ENCODE measurements at places on chromosomes 1 and 21.
A peak's percentile ranks its signal among the peaks of the same experiment; 100 is the strongest.

GRCh38 chr1:80506216-80506615 is 1294.5 kb upstream of the ADGRL2 start:
- H3K27ac ChIP-seq: no peak overlapping the region
- no peak overlapping the region for H3K4me3 ChIP-seq
- H3K36me3 ChIP-seq: no peaks in the 10 kb centered on the region
- DNase-seq: no peak

DNA sequence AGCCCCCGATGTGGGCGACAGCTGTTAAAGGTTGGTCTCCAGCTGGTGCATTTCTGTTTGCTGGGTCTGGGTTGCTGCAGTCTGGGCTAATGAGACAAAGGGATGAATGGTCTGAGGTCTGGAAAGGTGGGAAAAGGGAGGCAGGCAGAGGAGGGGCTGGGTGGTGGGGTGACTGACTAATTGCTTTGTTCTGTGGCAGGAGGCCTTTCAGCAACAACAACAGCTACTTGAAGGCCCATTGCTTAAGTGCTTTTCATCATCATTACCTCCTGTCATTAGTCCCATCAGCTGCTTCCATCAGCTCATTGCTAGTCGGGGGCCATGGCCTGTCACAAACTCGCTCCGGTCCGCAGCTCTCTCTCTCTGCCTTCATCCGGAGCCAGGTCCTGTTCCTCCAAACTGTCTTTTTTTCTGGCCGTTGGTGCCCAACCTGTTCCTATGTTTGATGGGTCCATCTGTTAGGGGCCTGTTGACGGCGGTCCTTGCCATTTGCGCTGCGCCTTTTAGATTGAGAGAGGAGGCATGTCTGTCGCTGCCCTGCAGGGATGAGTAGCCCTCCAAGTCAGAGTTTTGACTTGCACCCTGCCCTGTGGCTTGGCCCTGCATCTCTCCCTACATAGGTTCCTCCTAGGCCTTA is 105.6 kb upstream of the PLXNA2 start:
- no peak overlapping the region for H3K27ac ChIP-seq
- no peaks in the 10 kb centered on the region for H3K4me1 ChIP-seq
- no peaks in the 10 kb centered on the region for H3K36me3 ChIP-seq
- DNase-seq: no peak

GRCh38 chr1:163166886-163167555 is 35.7 kb downstream of the RGS5 start:
- DNase-seq: no peak
- no peaks in the 10 kb centered on the region for H3K36me3 ChIP-seq
- peak overlapping the region; percentile 78 for H3K27ac ChIP-seq
- no peaks in the 10 kb centered on the region for H3K27me3 ChIP-seq

DNA sequence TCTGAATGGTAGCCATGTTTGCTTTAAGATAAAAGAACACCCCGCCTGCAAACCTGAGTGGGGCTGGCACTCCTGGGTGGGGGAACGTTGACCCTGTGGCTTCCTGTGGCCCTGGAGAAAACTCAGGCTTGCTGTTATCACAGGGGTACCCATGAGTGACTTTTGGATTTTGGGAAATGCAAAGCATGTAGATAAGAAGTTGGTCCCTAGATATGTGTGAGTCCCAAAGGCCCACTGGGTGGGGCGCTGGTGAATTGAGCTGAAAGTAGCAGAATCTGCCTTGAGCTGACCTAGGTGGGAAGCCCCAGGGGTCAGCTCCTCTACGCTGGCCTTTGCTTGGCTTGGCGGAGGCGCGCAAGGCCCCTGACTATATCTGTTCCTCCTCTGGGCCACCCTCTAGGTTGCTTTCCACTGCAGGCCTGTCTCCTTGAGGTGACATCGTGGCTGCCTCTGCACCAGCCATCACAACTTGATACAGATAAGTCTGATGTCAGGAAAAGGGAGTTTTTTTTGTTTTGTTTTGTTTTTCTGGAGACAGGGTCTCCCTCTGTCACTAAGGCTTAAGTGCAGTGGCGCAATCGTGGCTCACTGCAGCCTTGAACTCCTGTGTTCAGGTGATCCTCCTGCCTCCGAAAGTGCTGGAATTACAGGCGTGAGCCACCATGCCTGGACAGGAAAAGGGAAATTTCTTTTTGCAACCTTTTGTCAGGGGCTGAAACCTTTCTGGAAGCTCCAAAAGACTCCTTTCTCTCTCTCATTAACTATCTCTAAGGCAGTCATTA is 72.2 kb downstream of the AGPAT3 start:
- no peak overlapping the region for H3K4me3 ChIP-seq
- no peaks in the 10 kb centered on the region for H3K36me3 ChIP-seq
- no peaks in the 10 kb centered on the region for H3K27me3 ChIP-seq
- no peak overlapping the region for H3K27ac ChIP-seq
- DNase-seq: no peak

GRCh38 chr21:15128267-15128666 is 63.5 kb upstream of the NRIP1 start:
- H3K27ac ChIP-seq: no peak overlapping the region
- DNase-seq: no peak
- no peaks in the 10 kb centered on the region for H3K36me3 ChIP-seq
- no peaks in the 10 kb centered on the region for H3K4me1 ChIP-seq
- no peaks in the 10 kb centered on the region for H3K27me3 ChIP-seq
- H3K4me3 ChIP-seq: no peak overlapping the region

DNA sequence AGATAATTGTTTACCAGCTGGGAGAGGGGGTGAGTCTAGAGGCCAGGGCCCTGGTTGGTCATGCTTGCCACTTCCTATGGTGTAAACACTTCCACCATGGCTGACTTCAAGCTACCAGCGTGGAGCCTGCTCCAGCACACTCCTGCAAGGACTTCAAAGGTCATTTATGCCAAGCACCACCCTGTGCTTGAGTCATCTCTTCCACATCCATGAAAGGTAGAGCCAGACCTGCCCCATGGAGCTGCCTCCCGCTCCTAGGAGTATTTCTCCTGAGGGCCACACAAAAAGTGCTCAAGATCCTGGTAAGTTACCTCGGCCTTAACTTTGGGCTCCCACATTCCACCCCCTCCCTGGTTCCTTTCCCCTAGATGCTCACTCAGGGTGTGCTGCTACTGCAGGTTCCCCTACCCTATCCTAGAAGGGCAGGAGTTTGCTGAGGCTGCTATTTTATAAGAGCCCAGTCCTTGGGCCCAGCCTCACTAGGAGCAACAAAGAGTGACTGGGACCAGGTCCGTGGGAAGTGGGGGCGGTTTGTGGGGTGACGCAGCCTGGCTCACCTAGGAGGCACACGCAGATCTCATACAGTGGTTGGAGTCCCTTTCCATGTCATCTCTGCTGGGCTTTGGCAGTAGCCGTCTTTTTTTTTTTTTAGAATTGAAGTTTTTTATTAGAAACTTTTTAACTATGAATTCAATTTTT is 2.4 kb downstream of the RAB7B start:
- H3K36me3 ChIP-seq: peaks cover 5% of the 10 kb centered on the region
- peaks cover 45% of the 10 kb centered on the region for H3K4me1 ChIP-seq
- peak overlapping the region; percentile 91 for H3K27ac ChIP-seq
- no peak for DNase-seq
- H3K4me3 ChIP-seq: no peak overlapping the region

DNA sequence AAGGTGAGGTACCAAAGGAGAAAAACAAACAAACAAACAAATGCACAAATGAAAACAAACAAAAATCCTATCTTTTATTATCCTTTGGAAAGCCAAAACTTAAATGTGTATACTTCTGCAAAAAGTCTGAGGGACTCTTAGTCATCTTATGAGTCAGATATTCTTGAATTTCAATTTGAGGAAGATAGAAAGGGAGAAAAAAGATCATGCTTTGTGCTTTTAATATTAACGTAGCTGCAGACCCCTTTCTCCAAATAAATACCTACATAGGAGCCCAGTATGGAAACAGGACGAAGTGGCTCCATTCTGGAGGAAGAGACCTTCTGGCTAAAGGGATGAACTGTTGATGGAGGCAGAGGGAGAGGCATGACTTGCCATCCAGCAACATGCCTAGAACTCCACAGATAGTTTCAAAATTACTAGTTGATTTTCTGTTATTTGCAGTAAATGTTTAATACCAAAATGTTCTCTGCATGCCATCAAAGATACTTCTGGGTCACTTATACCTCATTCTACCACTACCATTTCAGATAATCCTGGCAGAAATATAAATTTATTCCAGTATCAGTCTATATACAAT is 25.4 kb downstream of the NUP210L start:
- H3K36me3 ChIP-seq: no peaks in the 10 kb centered on the region
- no peak for DNase-seq
- no peak overlapping the region for H3K27ac ChIP-seq
- no peaks in the 10 kb centered on the region for H3K27me3 ChIP-seq
- peaks cover 2% of the 10 kb centered on the region for H3K4me1 ChIP-seq

DNA sequence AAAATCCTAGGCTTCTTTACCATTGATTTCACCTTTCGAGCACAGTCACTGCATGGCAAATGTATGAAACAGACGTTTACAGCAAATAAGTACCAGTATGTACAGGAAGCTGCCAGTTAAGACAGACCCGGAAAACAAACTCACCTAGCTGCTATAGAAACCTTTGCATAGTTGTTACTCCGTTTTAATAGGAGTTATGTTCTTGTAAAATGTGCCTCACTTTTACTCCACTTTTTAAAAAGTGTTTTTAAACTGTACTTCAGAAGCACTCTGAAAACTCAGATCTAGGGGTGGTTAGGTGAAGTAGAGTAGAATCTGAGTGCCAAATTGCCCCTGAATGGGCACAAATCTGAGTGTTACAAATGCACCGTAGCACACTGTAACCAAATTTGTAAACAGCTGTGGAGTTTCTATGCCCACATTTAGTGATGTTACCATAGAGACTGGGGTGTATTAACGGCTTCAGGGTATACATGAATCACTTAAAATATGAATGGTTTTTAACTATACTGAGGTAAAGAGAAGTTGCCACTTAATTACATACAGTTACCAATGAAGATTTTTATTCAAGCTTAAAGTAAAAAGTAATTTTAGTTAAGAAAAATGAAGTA is 30.7 kb downstream of the CNIH4 start:
- no peak for DNase-seq
- H3K27ac ChIP-seq: no peak overlapping the region
- H3K27me3 ChIP-seq: no peaks in the 10 kb centered on the region
- no peaks in the 10 kb centered on the region for H3K4me1 ChIP-seq

DNA sequence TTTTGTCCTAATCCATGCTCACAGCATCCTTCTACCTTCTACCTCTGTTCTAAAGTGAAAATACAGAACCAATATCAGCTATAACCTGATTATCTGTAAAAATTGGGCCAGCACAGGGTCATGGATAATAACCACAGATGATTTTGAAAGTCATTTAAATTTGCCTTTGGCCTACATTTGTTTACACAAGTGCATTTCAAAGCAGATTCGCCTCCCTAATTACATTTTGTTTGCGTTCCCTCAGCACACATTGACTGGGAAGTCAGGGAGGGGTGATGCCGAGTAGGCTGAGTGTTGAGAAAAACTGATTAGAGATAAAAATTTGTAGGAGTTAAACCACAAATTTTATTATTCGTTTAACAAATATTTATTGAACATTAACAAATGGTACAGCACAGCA is 19.2 kb upstream of the RGS8 start:
- H3K27ac ChIP-seq: no peak overlapping the region
- H3K4me1 ChIP-seq: no peaks in the 10 kb centered on the region
- H3K36me3 ChIP-seq: no peaks in the 10 kb centered on the region
- H3K27me3 ChIP-seq: no peaks in the 10 kb centered on the region
- no peak for DNase-seq
- H3K4me3 ChIP-seq: no peak overlapping the region

GRCh38 chr1:212680680-212681389 is 18.8 kb downstream of the BATF3 start:
- no peak overlapping the region for H3K4me3 ChIP-seq
- DNase-seq: no peak
- no peaks in the 10 kb centered on the region for H3K4me1 ChIP-seq
- no peak overlapping the region for H3K27ac ChIP-seq
- no peaks in the 10 kb centered on the region for H3K36me3 ChIP-seq

DNA sequence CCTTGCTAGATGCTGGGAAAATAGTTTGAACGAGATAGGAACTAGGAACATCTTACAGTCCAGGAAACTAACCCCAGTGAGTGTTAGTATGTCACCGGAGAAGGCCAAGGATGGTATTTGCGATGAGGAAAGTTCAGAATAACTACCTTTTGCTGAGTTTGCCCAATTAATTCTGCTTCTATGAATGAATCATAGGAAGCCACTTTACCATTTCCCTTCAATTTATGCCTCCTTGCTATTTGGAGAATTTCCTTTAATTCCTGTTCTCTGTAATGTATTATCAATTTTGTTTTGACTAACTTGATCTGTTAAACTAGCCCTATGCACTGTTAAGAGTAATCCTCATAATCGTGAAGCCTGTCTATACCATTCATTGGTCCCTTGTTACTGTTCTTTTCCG is 40.7 kb upstream of the HLX start:
- H3K36me3 ChIP-seq: no peaks in the 10 kb centered on the region
- H3K27me3 ChIP-seq: no peaks in the 10 kb centered on the region
- no peaks in the 10 kb centered on the region for H3K4me1 ChIP-seq
- no peak for DNase-seq

- no peak overlapping the region for H3K27ac ChIP-seq
- no peaks in the 10 kb centered on the region for H3K36me3 ChIP-seq
- no peak overlapping the region for H3K4me3 ChIP-seq
- H3K4me1 ChIP-seq: no peaks in the 10 kb centered on the region
- DNase-seq: no peak
These were observed 436.4 kb upstream of the CHRM3 start for GRCh38 chr1:238950017-238950416.

GRCh38 chr1:26302733-26303405 is 3.6 kb downstream of the UBXN11 start:
- peak overlapping the region; percentile 46 for H3K27ac ChIP-seq
- no peak for DNase-seq
- no peak overlapping the region for H3K4me3 ChIP-seq
- H3K27me3 ChIP-seq: no peaks in the 10 kb centered on the region
- peaks cover 29% of the 10 kb centered on the region for H3K4me1 ChIP-seq

GRCh38 chr1:198486903-198487302 is 53.6 kb downstream of the ATP6V1G3 start:
- H3K36me3 ChIP-seq: no peaks in the 10 kb centered on the region
- no peak for DNase-seq
- H3K27me3 ChIP-seq: no peaks in the 10 kb centered on the region
- no peaks in the 10 kb centered on the region for H3K4me1 ChIP-seq
- H3K27ac ChIP-seq: no peak overlapping the region

GRCh38 chr1:45892068-45892785 is 88.8 kb downstream of the MAST2 start:
- no peaks in the 10 kb centered on the region for H3K27me3 ChIP-seq
- no peak for DNase-seq
- H3K4me3 ChIP-seq: no peak overlapping the region
